ENCODE measurements at places on chromosomes 4 and X.

DNA sequence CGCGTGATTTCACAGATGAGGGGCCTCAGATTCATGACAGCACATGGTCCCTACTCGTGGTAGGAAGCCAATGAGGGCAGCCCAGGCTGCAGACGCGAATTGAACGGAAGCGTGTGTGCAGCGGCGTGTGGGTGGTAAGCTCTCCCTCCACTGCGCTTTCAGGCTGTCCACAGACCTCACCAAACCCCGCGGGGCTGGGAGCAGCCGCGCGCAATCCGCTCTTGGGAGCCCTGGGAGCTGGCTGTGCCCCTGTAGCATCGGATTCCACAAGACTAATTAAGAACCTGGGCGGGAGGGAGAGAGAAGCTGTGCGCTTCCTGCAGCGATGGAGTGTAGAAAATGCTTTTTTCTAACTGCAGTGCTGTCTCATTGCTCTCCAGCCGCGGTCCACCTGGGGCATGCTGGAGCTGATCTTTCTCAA lies 134.9 kb downstream of the STOX2 start:
- DNase-seq: no peak

GRCh38 chrX:69365349-69365748 lies 138.8 kb upstream of the NALF2 start:
- no peak for DNase-seq

DNA sequence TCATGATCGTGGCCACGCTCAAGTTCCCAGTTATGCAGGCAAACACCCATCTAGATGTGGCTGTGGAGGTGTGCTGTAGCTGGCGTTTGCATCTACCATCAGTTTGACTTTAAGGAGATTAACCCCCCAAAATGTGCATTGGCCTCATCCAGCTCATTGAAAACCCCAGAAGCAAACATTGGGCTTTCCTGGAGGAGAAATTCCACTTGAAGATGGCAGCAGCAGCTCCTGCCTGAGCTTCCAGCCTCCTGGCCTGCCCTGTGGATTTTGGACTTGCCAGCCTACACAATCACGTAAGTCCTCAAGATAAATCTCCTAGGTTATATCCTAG lies 30.2 kb upstream of the SLC25A6 start:
- DNase-seq: no peak

DNA sequence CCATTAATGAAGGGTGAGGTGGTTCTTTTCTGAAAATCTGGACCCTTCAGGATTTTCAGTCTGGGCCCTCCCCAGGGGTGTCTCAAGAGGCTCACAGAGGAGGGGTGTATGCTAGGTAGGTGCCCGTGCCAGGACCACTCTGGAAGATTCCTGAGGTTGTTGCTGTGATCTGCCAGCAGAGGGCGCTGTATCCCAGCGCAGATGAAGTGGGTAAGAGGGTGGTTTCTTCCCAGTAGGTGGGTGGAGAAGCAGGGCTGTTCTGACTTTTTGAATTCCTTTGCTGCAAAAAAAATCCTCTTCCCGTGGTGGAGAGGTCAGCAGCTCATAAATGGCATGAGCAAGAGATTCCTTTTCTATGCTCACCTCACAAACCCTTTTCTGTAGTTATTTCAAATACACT lies 51.1 kb downstream of the SCML1 start:
- peak; percentile 1 for DNase-seq

- no peak for DNase-seq
Measured at GRCh38 chr4:85966373-85966772, 393.5 kb downstream of the MAPK10 start.

- DNase-seq: no peak
Measured at GRCh38 chr4:89434364-89434988, 126.9 kb upstream of the GPRIN3 start.

DNA sequence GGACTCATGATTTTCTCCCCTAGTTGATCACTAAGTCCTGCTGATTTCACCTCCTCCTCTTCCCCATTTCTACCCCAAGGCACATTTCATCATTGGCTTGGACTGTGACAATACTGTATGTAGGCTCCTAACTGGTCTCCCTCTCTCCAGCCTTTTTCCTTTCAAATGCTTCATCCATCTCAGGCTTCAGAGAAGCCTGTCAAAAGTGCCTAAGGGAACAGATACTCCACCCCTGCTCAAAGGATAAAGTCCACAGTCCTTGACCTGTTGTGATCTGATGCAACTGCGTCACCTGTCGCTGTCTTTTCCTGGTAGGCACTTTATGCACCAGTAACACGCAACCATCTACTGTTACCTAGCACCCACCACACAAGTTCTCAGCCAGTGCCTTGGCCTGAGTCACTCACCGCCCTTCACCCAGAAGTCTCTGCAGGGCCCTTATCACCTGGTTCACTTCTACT lies 12.8 kb downstream of the SCARB2 start:
- no peak for DNase-seq

GRCh38 chr4:82650868-82651267 lies 89.1 kb upstream of the TMEM150C start:
- DNase-seq: no peak

DNA sequence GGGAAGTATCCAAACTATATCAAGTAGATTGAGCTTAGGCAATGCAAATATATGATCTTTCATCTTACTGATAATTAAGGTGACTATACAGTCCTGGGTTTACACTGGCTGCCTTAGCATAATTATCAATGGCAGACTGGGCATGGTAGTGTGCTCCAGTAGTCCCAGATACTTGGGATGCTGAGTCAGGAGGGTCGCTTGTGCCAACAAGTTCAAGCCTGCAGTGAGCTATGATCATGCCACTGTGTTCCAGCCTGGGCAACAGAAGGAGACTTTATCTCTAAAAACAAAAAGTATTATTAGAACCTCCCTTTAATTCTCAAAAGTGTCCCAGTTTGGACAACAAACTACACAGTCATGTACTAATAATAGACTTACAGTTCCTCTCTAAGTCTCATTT lies 99.4 kb upstream of the RASGEF1B start:
- DNase-seq: no peak

DNA sequence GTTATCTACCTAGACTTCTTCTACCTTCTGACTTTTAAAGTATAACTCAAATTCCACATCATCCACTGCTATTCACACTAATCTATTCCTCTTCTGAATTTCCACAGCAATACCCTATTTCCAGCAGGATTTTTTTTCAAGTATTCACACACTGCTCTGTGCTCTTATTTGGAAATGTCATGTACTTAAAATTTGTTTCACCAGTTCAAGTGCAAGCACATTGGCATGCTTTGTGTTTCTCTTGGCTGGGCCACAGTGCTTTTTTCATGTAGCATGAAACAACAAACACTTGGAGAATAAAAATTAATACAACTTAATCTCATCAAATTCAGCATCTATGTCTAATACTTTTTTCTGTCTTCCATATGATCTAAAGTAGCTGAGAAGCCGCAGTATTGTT lies 161.8 kb upstream of the PCDH18 start:
- DNase-seq: no peak

GRCh38 chrX:19237901-19238300 lies 105.8 kb upstream of the PDHA1 start:
- DNase-seq: no peak

GRCh38 chrX:9566150-9566621 lies 101.3 kb downstream of the TBL1X start:
- peak; percentile 58 for DNase-seq

GRCh38 chrX:41796577-41796976 lies 72.6 kb downstream of the GPR82 start:
- no peak for DNase-seq

GRCh38 chr4:41322617-41323016 lies 65.9 kb downstream of the UCHL1 start:
- no peak for DNase-seq

DNA sequence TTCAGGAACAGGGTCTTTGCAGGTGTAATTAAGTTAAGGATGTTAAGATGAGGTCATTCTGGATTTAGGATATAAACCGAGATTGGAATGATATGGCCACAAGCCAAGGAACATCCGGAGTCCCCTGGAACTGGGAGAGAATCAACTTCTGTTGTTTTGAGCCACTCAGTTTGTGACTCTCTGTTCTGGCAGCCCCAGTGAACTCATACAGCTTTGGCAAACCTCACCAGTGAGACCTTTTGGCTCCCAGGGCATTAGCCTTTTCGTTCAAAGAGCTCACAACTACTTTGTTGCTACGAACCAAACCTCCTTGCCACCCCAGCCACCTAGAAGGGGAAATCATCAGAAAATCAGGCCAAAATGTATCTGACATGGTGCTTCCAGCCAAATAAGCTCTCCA lies 80.4 kb downstream of the MTMR1 start:
- no peak for DNase-seq

DNA sequence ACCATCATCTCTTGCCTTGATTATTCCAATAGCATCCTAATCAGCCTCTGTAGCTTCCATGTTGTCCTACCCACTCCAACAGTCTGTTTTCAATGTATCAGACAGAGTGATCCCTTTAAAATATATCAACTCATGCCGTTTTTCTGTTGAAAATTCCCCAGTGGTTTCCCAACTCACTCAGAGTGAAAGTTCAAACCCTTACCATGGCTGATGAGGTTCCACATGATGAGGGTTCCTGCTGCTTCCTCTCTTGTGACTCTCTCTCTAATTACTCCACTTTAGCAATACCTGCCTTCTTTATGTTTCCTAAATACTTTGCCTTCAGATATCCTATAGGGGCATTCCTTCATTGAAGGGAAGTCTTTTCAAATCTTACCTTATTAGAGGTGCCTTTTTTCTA lies 334.7 kb downstream of the PPP1R2C start:
- no peak for DNase-seq

- no peak for DNase-seq
Measured at GRCh38 chr4:40199999-40200874, 3.4 kb downstream of the RHOH start.

DNA sequence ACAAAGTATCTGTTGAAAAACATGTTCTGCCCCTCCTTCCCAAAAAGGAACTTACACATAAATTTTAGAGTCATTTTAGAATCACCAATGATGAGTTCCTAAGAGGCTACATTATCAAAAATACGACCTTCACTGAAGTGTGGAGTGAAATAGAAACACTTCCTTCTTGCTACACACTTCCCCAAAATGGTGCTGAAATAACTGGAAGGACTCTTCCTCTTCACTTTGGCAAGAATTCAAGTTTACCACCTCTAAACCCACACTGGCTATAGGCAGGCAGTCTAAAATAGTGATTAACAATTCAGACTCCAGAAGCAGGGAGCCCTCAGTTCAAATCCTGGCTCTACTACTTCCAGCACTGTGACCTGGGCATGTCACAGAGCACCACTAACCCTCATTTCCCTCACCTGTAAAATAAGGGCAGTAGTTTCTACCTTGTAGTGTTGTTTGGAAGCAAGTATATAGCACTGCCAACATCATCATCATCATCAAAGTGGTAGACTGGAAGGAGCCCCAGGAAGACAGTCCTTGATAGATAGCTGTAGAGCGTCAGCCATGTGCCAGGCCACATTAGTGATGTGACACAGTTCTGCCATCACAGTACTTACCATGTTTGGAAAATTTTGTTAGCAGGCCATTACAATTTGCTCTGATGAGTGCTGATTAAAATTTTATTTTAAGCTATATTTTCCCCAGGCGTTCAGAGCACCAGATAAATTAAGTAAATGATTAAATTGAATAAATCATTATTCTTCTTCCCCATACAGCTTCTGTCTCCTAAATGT lies 103.3 kb downstream of the PARM1 start:
- DNase-seq: no peak

- DNase-seq: no peak
Measured at GRCh38 chr4:55612341-55612740, 20.3 kb upstream of the PDCL2 start.

DNA sequence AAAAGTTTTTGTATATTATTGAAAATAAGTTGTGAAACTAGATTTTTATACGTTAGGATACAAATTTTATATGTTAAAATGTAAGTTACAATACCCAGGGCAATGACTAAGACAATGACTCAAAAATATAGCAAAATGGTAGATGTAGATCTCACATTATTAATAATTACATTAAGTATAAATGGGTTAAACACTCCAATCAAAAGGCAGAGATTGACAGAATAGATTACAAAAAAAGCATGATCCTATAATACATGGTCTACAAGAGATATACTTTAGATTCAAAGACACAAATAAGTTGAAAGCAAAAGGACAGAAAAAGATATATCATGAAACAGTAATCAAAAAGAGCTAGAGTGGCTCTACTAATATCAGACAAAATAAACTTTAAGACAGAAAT lies 210.9 kb upstream of the NHS start:
- DNase-seq: no peak

DNA sequence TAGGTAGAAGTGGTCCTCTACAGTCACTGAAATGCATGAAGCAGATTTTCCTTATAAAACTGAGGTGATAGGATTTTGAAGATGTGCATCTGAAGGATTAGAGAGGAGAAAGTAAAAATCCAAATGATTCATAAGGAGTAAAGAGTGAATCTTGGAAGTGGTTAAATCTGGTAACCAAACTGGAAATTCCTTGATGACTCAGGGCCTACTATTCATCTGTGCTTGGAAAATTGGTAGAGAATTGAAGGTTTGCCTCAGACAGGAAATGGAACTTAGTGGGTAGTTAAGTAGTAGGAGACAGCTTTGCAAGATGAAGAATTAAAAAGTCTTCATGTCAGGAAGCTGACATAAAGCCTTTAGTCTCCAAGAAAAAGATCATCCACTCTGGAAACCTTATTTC lies 368.9 kb upstream of the CTSO start:
- peak; percentile 72 for DNase-seq

- DNase-seq: no peak
Measured at GRCh38 chrX:24030597-24030996, 3.6 kb upstream of the KLHL15 start.

- no peak for DNase-seq
Measured at GRCh38 chrX:49919617-49920016, 2.8 kb upstream of the CLCN5 start.

GRCh38 chrX:134688839-134689238 lies 30.6 kb upstream of the PLAC1 start:
- DNase-seq: no peak

GRCh38 chr4:10584042-10584441 lies 100.5 kb downstream of the CLNK start:
- DNase-seq: peak; percentile 19

GRCh38 chr4:127975121-127975770 lies 10.0 kb downstream of the ABHD18 start:
- no peak for DNase-seq

GRCh38 chr4:84215217-84215616 lies 283.9 kb downstream of the NKX6-1 start:
- no peak for DNase-seq

- no peak for DNase-seq
Measured at GRCh38 chr4:113528395-113528794, 233.1 kb downstream of the CAMK2D start.

GRCh38 chrX:110341189-110342035 lies 17.2 kb upstream of the RTL9 start:
- peak; percentile 36 for DNase-seq

DNA sequence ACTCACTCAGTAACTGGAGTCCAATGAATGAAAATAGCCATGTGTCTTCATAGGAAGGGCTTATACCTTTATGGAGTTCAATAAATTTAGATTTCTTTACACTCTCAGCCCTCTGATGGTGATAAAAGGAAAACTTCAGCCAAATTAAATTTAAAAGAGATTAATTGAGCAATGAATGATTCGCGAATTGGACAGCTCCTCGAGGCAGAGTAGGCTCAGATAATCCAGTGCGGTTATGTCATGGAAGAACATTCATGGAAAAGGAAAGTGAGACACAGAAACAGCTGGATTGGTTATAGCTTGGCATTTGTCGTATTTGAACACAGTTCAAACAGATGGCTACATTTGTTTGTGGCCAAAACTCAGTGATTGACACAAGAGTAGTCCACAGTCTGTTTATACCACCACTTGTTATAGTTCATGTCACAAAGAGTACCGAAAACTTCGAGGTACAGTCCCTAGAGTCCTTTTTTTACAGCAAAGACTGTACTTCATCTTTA lies 54.6 kb upstream of the TACR3 start:
- DNase-seq: no peak
